DMS53 (cell line): ENCODE measurements at places on chromosomes 1 and 21.
A peak's percentile ranks its signal among the peaks of the same experiment; 100 is the strongest.

- DNase-seq, result no peak
These were observed 23.7 kb downstream of the NMNAT2 start for GRCh38 chr1:183394435-183394834.

GRCh38 chr1:239893127-239893731, 198.5 kb upstream of the FMN2 start:
- peak; percentile 32 for DNase-seq

DNA sequence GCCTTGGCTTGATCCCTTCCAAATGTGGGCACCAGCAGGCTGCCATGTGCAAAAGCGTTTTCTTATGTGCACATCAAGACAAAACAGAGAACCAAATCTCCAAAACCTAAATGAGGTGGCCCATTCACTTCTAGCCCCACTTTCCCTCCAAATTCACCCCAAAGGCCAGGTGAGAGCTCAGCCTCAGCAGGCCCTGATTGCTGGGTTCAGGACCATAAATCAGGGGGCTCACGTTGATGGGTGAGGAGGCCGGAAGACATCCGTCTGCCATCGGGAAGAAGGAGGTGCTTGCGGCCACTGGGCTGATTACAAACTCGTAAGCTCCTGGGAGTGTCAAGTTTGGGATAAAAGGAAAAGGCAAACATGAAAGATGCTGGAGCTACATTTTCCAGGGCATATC, 86.7 kb upstream of the CLDN14 start:
- DNase-seq, result no peak

GRCh38 chr1:15351310-15351709, 58.4 kb upstream of the EFHD2 start:
- no peak for DNase-seq

DNA sequence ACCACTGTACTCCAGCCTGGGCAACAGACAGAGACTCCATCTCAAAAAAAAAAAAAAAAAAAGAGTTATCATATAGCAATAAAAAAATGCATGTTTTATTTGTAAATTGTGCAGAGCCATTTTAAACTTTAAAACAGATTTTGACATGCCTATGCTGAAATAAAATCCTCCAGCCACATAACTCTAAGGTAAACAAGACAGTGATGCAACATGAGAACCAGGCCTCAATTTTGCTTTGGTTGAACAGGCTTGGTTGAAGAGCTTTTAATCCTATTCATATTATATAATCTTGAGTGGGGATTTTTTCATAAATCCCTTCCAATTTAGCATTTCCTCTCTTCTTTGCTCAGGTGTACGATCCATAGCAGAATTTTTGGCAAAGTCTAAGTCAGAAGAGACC, 26.1 kb downstream of the ARMH1 start:
- DNase-seq, result peak; percentile 24

DNA sequence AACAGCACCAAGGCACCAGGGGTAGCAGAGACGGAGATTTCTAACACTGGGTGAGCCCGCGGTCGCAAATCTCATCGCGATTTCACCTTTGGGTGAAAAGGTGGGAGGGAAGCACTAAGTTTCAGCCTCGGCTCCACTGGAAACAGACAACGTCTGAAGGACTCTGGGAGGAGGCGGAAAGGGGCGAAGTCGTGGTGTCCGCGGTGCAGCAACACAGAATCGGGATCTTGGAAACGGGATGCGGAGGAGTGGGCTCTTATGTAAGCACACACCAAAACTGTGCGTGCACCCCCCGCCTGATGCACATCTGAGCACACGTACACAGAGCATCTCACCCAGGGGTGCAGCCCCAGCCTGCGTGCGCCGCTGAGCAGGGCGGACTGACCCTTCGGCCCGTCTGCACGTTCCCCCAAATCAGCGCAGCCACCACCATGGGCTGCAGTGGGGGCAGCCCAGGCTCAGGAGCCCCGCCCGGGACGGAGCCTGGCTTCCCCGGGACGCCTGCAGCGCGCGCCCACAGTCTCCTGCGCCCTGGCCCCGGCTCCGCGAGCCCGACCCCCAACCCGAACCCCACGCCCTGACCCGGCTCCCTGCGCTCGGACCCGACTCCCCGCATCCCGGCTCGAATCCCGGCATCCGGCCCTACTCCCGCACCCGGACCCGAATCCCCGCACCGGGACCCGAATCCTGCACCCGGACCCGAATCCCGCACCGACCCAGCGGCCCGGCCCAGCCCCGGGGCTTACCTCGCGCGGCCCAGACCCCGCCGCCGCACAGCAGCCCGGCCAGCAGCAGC, 670 bp downstream of the CLSTN1 start:
- DNase-seq, result peak; percentile 60

DNA sequence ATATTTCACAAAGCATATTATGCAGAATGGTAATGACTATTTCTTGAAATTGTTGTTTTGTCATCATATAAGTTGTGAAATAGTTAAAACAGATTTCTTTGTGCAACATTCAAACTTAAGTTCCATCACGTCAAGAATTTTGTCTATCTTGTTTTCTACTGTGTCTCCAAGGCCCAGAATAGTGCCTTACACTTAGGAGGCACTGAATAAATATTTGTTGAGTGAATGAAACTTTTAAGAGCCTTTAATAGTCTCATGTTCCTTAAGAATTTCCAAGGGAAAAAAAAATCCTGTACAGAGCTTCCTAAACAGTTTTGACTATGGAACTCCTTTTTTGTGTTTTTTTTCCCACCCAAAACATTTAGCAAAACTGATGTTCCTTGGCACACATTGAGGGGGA, 50.8 kb upstream of the TNFSF18 start:
- no peak for DNase-seq

GRCh38 chr21:44653656-44654575, 543 bp downstream of the KRTAP12-4 start:
- DNase-seq, result no peak

DNA sequence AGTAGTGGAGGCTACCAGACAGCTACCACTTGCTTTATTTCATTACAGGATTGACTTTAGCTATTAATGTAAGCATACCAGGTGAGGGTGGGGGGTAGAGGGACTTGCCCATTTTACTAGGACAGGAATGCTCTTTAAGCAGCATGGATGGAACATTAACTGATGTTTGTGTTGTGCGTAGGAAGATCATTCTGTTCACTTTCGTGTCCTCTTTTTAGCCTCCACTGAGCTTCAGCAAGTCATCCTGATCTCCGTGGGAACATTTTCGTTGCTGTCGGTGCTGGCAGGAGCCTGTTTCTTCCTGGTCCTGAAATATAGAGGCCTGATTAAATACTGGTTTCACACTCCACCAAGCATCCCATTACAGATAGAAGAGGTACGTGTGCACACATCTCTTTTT, 29.3 kb downstream of the IFNGR2 start:
- DNase-seq, result no peak

GRCh38 chr1:38651669-38652068, 207.9 kb downstream of the RRAGC start:
- DNase-seq, result no peak

GRCh38 chr1:240486611-240487010, 125.3 kb downstream of the GREM2 start:
- DNase-seq, result no peak

DNA sequence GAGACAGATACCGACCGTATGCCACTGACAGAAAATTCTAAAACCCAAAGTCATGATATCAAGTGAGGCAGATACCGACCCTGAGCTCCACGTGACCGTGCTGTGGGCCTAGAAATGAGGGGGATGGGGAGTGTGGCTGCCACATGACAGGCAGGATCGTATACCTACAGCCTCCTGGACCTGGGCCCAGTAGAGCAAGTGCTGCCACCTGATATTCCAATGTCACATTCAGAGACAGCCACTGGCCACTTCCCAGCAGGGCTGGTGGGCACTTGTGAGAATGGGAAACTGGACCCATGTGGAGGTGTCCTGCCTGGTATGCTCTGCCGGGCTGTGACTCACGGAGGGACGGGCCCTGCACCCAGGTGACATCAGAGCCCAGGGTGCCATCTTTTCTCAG, 44.6 kb upstream of the CLDN14 start:
- DNase-seq, result no peak

- no peak for DNase-seq
These were observed 27.0 kb upstream of the ABCG1 start for GRCh38 chr21:42191696-42192595.

GRCh38 chr21:37232274-37233018, 34.7 kb downstream of the VPS26C start:
- no peak for DNase-seq

DNA sequence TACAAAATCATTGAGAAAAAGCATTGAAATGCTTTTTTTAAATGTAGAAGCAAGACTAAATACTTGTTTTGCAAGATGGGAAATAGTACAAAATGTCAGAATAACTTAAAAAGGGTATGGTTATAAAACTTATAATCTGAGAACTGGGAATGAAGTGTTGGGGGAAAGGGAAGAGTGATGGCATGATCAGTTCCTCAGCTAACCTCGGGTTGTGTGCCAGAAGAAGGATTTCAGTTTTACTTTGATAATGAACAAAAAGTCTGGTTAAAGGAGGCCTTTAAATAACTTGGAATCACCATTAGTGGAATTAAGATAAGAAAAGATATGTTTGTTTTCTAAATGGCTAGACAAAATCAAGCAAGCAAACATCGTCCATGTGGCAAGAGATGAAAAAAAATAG, 20.7 kb downstream of the NEK7 start:
- no peak for DNase-seq

- no peak for DNase-seq
These were observed 264.0 kb downstream of the CTH start for GRCh38 chr1:70674941-70675685.

DNA sequence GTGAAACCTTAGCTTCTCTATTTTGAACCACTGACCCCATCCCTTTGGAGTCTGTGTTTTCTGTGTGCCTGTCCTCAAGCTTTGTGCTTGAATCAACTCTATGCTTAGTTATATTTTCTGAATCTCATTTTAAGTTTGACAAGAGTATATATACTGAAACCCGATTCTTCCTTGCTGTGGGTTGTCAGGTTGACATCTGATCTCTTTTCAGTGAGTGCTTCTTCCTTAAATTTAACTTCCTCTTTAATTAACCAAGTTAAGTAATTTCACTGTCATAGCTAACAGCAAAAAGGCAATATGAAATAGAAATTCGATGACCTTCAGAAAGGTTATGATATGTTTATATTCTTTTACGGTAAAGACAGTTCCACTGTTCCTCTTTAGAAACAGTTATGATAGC, 69.4 kb downstream of the C1orf21 start:
- DNase-seq, result no peak

DNA sequence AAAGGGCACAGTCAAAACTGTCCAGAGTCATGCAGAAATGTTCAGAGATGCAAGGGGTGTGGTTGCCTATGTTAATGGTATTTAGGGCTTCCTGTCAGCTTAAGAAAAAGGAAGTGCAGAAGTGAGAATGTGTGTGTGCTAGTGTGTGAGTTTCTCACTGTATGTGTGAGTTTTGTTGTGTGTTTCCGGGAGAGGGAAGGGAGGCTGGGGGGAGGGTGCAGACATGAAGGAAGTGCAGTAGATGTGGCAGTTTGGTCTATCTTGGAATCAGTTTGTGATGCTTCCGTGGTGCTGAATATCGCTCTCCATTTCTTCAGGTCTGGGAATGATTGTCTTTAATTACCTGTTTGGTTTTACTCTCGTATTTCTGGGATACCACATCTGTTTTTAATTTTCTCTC, 16.5 kb upstream of the ATP6V1G3 start:
- no peak for DNase-seq

DNA sequence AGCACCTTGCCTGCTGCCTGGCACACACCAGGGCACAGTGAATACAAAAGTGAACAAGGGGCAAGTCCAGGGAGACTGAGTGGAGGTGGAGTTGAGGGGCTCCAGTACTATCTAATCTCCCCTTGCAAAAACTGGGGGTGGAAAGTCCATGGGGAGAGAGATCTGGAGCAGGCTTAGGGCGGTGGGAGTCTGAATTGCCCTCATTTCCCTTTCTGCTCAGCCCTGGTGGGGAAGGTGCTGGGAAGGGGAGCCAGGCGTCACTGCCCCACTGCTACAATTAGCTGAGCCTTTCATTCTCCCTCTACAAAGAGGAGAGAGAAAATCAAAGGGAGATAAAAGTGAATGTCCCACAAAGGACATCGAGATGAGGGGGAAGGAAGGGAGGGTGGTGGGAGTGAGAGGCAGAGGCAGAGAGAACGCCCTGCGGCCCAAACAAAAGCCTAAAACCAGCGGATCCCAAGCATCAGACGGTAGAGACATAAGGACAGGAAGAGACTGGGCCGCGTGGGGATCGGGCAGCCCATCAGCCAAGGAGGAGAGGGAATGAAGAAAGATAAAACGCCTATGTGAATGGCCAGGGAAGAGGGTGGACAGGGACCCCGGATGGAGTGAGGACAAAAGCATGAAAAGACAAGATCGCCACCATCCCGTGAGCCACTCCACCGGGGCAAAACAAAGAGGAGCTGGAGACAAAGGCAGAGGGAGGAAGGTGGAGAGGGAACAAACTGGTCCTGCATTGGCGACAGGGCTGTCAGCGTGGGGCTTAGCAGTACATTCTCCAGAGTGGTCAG, 46.8 kb upstream of the SOX13 start:
- DNase-seq, result no peak

DNA sequence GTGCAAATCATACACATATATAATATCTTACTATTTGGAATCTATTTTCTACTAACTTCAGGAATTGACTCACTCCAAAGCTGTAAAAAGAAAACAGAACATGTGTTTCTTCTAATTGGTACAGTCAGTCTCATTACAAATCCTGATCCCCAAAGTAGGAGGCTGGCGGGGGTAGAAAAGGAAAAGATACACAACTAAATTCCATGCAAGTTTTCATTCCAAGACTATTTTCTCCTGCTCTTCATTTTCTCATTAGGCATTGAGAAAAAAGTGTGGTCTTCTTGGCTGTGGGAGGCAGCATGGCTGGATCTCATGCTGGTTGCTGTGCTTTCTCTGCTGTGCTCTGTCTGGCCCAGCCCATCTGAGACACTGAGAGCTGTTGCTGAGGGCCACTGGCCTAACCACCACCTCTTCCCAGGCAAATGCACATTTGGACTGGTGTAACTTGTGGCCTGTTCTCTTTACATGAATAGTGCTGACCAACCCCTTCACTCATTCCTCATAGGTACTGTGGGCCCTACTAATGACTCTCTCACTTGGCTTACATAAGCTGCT, 1107.5 kb upstream of the B3GALT2 start:
- no peak for DNase-seq

DNA sequence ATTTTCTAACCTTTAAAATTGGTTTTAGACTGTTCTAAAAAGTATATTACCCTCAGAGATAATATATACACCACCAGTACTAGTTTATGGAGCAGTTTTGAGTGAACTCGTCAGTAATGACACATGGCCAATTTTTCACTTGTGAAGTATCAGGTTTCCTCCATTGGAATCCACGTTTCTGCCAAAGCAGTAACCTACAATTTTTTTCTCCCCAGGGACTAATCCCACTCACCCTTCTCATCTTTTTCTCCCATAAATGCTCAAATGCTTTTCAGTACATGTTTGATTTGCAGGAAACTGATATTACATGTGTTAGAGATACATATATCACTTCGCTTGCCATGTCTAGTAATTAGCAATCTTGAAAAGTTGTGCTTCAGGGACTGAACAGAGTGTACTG, 94.1 kb downstream of the COL24A1 start:
- DNase-seq, result no peak

GRCh38 chr1:2584686-2585317, 1.8 kb upstream of the PRXL2B start:
- no peak for DNase-seq
